ENCODE measurements at places on chromosomes 2 and 18. TPM values are rescaled to one million over a fixed set of nuclear protein-coding genes. Genes with fewer than 3 reads are reported as not detected.

The TUBA3E gene
- total RNA-seq: not detected

The SLC9A4 gene
- 0.10 TPM for total RNA-seq

The RTP5 gene
- not detected for total RNA-seq

The HOXD9 gene
- 1.8 TPM for total RNA-seq

The UGT1A3 gene
- 0.51 TPM for total RNA-seq

The REG1B gene
- total RNA-seq: not detected

The ERBB4 gene
- total RNA-seq: 17.8 TPM

The PTPRN gene
- 0.31 TPM for total RNA-seq

The CIDEA gene
- not detected for total RNA-seq

The LAMA1 gene
- 4.5 TPM for total RNA-seq

The CRYGC gene
- total RNA-seq: not detected

The KCNJ13 gene
- total RNA-seq: not detected

The MAP3K19 gene
- 0.21 TPM for total RNA-seq

The MROH2A gene
- 2.5 TPM for total RNA-seq

The DSC1 gene
- total RNA-seq: 1.1 TPM

The MRO gene
- total RNA-seq: 0.21 TPM

The GFPT1 gene
- 60.1 TPM for total RNA-seq

The SAG gene
- not detected for total RNA-seq

The CFAP65 gene
- total RNA-seq: not detected

The CCDC74B gene
- 1.0 TPM for total RNA-seq

The CERKL gene
- not detected for total RNA-seq

The SLC19A3 gene
- 5.3 TPM for total RNA-seq

The LYG1 gene
- total RNA-seq: 0.41 TPM

The POTEI gene
- total RNA-seq: 0.21 TPM

The AQP12B gene
- not detected for total RNA-seq

The ROCK2 gene
- 89.4 TPM for total RNA-seq

The IL36B gene
- total RNA-seq: not detected

The UGT1A10 gene
- total RNA-seq: not detected

The CYP1B1 gene
- total RNA-seq: 8.0 TPM

The BCL11A gene
- total RNA-seq: 19.9 TPM

The PAIP2B gene
- total RNA-seq: 16.2 TPM

All from tongue (tissue), 3 donors.